PC-9 (cell line): ENCODE measurements at places on chromosomes 12 and 14. TPM values are rescaled to one million over a fixed set of nuclear protein-coding genes. Genes with fewer than 3 reads are reported as not detected.

Gene DPY19L2
- total RNA-seq: not detected in 2 replicates

Gene SLC25A47
- not detected in 2 replicates for total RNA-seq

Gene XPOT
- 95.6 and 122 TPM in 2 replicates for total RNA-seq

Gene KRT6C
- not detected in 2 replicates for total RNA-seq

Gene PEX5
- 62.1 and 76.3 TPM in 2 replicates for total RNA-seq

Gene ALX1
- total RNA-seq: not detected in 2 replicates
